NCI-H1092 (cell line): ENCODE measurements at places on chromosomes 6 and 20.

DNA sequence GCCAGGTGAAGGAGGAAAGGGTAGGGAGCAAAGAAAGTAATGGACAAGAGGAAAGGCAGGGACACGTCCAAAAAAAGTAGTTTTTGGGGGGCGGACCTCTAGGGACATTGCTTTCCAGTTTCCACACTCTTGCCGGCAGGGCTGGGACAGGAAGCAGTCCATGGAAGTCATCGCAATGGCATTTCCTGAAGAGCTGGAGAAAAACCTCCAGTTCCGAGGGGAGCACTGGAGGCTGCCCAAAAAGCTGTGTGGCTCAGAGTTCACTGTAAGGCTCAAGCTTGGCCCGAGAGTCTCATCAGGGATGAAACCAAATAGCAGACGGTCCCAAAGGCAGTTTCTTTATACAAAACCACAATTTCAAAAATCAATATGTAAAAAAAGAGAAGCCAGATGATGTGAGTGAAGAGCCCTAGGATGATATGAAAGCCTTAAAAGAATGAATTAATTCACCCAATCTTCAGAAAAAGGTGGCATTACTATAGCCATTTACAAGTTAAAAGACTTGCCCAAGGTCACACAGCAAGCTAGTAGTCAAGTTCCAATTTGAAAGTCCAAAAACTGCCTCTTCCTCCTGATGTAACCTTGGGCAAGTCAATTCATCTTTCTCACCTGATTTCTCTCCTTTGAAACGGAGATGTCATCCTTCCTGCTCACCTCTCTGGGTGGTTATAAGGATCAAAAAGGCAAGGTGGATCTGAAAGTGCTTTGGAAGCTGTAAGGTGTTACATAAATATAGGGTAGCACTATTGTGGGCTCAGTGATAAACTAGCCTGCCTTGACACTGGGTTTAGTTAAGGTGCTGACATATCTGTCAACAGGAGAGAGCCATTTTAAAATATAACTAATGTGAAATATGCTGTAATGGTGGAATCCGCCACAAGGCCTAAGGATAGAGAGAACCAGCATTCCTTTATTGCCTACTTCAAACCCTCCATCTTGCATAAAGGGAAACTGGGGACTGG, 9.1 kb downstream of the BCL2L1 start:
- DNase-seq = no peak

- DNase-seq = no peak
Observed at GRCh38 chr20:4972506-4973251, 28.6 kb downstream of the SLC23A2 start.

DNA sequence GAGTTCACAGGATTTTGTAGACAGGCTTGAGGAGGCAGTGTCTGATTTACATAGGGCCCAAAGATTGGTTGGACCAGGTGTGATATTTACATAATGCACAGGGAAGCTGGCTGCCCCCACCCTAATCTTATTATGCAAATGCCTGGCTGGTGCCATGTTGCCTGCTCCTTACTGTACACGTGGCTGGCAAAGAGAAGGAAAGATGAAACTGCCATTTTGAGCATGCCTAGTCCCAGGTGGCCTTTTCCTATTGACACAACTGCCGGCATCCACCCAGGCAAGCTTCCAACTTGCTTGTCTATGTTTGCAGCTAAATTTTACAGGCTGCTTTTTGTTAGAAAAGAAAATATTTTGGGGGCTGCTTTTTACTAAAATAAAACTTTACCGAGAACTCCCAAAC, 174.6 kb downstream of the LMBRD1 start:
- no peak for DNase-seq

- DNase-seq = no peak
Observed at GRCh38 chr6:25405442-25405841, 126.3 kb downstream of the CARMIL1 start.

- DNase-seq = no peak
Observed at GRCh38 chr20:44026647-44027342, 112.1 kb downstream of the TOX2 start.

DNA sequence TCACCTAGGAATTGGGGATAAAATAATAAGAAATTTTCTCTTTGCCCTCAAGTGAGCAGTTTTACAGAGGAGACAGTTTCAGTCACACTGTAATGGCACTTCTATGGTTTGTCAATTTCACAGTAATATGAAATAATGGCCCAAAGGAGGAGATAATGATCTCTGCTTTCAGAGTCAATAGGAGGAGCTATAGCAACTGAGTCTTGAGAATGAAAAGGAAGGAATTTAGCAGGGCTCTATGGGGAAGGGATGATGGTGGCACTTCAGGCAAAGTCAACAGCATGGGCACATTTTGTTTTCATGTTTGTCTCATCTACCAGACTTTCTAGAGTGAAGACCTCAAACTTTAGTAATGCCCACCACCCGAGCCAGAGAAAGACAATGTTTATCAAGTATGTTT, 138.3 kb upstream of the HMGN3 start:
- DNase-seq = no peak

GRCh38 chr6:45187836-45188235, 140.3 kb upstream of the RUNX2 start:
- no peak for DNase-seq

GRCh38 chr20:38199501-38200390, 34.7 kb upstream of the TGM2 start:
- DNase-seq = no peak

DNA sequence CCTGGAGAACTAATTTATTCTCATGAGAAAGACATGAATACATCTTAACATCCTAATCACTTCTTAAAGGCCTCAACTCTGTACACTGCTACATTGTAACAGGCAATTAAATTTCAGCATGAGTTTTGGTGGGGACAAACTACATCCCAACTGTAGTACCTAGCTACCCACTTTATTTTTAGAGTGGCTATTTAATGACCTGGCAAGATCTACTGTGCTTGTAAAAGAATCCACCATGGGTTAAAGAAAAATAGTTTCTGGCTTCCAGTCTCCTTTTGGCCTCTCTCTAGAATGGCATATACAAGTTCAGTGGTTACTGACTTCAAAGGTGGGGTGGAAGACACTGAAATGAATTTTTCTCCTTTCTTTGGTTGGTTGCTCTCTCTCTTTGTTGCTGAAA, 193.9 kb downstream of the ESR1 start:
- no peak for DNase-seq
